ENCODE measurements at places on chromosomes 4 and X.

DNA sequence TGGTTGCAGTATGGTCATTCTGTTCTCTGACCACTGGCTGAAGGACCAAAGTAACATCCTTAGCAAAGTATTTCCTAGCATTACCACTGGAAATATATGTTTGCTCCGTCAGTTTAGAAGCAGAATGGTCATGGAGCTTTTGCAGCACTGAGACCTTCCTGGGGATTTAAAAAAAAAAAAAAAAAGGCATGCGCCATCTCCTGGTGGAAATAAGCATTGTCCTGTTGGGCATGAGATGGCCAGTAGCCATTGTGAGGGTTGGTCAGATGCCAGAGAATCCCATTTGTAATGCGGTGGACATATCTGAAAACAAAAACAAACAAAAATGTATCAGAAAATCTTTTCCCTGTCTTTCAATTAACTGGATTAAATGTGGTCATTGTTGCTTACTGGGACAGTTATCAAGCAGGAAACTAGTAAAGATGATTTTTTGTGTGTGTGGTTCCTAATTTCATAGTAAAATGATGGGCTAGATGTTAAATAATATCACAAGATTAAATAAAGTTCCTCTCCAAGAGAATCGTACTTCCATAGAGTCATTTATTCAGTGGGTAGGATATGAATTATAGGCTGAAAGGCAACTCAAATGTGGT, 139.6 kb downstream of the SOWAHB start:
- DNase-seq = no peak

DNA sequence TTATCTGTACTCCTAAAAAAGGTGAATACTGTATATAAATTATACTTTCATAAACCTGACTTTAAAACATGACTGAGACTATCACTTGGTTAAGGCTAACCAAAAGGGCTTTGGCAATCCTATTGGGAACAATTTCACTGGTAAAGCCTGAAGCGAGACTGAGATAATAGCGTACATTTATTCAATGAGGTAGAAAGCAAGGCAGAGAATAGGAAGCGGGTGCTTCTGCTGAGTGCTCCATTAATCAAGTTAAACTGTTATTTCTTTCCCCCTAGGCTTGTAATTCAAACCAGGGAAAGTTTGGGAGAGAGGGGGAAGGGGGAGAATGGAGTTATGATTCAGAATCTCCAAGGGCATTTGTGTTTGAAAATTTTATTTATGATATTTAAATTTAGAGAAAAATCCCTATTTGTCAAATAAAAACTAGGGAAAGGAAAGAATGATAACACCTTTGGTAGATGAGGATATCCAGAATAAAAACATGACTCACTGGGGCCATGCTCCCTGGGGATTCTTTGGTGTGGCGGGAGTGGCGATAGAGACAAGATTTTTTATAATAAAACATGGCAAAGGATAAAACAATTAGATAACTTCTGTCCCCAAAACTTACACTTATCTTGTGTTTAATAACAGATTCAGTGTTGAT, 34.6 kb upstream of the SORBS2 start:
- DNase-seq = no peak

DNA sequence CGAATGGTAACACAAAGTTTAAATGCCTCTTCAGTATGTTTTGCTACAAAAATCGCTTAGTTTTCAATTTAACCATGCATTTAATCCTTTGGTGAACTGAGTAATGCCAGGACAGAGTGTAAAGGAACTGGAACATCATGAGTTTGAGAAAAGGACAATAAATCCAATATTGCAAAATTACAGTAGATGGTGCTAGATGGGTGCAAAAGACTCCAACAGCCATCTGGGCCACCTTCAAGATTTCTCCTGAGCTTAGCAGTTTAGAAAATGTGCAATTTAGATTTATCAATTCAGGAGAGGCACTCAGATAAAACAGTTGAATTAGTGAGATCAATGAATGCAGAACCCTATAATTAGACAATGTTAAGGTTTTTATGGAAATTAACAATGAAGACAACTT, 33.2 kb upstream of the MID1IP1 start:
- no peak for DNase-seq

DNA sequence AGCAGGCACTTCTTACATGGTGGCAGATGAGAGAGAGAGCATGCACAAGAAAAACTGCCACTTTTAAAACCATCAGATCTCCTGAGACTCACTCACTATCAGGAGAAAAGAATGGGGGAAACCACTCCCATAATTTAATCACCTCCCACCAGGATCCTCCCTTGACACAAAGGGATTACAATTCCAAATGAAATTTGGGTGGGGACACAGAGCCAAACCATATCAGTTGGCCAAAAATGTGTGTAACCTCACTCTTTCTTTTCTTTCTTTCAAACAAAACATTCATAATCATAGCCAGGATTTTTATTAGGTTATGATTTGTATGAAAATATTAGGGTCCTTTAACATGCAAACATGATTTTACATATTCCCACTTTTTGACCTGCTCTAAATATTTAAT, 222.1 kb downstream of the PCDH18 start:
- DNase-seq = no peak

GRCh38 chr4:7821245-7822136, 118.2 kb downstream of the AFAP1 start:
- no peak for DNase-seq

DNA sequence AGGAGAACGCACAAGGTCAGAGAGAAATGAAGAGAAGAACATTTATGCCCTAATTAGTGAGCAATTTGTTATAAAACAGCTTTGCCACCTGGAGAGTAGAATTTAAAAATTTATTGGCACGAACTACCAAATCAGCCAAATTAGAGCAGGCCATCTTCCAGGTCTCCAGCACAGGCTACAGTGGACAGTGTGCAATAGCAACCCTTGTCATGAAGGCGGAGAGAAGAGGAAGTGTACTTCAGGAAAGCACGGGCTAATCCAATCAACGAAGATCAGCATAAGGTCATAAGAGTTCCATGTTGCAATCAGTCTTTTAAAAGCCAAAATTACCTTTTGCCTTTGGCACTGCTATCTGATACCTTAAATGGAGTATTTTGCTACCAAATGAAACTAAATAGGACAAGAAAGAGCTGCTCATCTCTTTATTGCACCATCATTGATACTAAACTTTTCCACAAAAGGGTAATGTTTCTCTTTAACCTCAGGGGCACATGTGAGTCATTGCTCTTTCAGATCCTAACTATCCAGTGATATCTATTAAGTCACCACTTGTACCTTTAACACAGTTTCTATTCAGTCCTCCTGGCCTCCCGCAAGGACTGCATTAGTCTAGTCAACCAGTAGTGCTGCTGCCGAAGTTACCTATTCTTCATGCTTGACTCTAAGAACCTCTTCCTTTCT, 19.9 kb downstream of the ANK2 start:
- no peak for DNase-seq

DNA sequence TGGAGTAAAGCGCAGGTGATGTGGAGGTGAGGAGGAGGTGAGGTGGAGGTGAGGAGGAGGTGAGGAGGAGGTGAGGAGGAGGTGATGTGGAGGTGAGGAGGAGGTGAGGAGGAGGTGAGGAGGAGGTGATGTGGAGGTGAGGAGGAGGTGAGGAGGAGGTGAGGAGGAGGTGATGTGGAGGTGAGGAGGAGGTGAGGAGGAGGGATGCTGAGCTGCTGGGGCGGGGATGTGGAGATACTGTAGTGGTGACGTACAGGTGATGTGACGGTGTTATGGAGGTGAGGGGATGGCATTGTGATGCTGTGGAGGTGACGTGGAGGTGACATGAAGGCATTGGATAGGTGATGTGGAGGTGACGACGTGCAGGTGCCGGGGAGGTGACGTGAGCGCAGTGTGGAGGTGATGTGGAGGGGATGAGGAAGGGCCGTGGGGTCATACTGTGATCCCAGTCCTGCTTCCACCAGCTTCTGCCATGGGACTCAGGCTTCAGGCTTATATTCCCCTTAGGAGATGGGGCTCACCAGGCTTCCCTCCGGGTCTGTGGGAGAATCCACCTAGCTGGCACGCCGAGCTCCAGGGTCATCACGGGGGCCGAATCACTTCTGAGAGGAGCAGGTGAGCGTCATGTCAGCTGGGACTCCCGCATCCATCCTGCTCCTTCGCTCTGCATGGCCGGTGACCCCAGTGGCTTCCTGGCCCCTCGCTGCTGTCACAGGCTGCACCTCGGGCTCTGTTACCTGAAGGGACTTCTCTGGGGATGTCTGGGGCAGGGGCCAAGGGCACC, 47.9 kb upstream of the GRPEL1 start:
- DNase-seq = no peak

DNA sequence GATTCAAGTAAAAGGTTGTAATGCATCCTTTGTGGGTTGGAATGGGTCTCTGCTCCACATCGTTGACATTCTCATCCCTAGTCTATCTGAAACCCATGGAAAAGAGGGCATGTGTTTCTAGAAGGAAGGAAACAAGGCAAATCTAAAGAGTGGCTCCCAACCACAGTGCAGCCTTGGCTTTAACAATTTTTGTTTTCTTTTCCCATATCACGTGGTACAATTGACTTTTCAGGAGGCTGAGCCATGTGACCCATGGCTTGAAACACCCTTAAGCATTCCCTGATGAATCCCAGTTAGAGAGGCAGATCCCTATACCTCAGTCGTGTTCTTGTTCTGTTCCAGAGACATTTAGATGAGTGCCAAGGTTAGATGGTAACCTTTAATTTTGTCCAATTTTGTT, 12.8 kb downstream of the DCUN1D4 start:
- DNase-seq = no peak

DNA sequence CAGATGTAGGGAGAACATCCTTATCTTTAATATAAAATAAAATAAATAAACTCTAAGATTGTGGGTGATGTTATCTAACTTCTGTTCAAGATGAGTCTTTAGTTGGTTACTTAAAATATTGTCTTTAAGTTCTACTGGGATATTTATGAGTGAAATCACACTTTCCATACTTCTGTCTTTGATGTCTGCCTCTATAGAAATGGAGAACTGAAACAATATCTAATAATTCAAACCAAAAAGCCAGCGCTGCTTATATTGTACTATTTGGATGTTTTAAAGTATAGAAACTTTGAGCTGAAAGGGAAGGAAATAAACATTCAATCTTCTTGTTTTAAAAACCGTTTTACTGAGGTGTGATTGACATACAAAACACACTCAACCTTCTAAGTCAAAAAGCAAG, 44.8 kb upstream of the RPS6KA3 start:
- no peak for DNase-seq

DNA sequence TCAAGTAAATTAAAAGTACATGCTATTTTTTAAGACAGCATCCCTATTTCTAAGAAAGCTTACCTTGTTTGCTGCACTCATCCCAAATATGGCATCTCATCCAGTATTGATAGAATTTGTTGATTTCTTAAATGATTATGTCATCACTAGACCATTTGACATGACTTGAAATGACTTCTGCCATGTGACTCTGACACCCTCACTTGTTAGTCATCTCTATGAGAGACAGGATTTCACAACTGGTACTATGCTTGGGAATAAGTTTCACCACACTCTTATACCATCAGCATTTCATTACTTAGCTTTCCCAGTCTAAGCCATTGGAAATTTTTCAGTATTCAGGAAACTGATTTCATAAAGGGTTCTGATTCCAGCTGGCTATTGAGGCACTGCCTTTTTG, 55.3 kb downstream of the TMPRSS11F start:
- DNase-seq = no peak
